ENCODE measurements at places on chromosomes 3 and 15.

GRCh38 chr3:65856907-65857306 is 181.8 kb downstream of the MAGI1 start:
- DNase-seq = no peak

GRCh38 chr3:123313889-123314288 is 112.1 kb downstream of the SEC22A start:
- no peak for DNase-seq

GRCh38 chr3:38627956-38628355 is 21.5 kb downstream of the SCN5A start:
- DNase-seq = no peak

GRCh38 chr3:184384342-184384741 is 4.5 kb downstream of the CHRD start:
- no peak for DNase-seq

DNA sequence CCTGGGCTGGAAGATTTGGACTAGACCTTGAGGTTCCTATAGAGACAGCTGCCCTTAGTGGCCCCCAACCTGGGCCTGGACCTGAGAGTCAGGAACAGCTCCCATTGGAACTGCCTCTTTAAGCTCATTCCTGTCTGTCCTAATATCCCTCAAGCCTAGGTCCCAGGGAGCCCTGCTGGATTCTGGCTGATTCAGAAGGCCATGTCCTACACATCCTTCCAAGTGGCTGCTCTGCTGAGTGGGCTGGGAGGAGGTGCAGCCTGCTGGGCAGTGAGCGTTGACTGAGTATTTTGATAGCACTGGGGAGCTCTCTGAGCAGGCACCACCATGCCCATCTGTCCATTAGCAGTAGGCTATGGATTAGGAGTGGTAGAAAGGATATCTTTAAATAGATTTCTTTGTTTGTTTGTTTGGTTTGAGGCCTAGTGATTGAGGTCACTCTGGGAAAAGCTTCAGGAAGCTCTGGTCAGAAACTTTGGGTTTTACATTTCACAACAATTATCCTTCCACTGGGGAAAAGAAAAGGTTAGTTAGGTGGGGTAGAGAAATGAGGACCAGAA is 54.6 kb upstream of the ATOSA start:
- no peak for DNase-seq

DNA sequence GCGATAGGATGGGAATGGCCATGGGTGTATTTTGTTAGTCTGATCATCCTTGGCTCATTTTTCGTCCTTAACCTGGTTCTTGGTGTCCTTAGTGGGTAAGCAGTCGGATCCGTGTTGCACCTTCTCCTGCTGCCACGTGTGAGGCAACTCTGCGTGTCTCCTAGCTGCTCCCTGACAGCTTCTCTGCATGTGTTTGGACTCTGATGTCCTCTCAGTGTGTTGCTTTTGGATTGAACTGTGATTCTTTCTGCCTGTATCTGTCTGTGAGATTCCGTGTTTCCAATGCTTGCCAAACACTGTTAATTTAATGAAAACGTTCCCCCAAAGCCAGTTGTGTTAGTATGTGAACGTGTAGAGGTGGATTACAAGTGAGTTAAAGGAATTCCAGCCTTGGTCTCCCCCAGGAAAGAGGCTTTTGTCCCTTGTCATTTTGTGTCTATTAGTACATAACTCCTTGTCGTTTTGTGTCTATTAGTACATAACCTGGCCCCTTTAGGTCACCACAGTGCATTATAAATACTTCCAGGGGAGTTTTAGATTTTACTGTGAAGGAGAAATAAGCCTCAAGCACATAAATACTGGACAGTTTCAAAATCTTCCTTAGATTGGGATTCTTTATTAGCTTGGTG is 172.4 kb downstream of the CHDH start:
- no peak for DNase-seq

- DNase-seq = no peak
These were observed 407.3 kb downstream of the TBL1XR1 start for GRCh38 chr3:176789947-176790346.

DNA sequence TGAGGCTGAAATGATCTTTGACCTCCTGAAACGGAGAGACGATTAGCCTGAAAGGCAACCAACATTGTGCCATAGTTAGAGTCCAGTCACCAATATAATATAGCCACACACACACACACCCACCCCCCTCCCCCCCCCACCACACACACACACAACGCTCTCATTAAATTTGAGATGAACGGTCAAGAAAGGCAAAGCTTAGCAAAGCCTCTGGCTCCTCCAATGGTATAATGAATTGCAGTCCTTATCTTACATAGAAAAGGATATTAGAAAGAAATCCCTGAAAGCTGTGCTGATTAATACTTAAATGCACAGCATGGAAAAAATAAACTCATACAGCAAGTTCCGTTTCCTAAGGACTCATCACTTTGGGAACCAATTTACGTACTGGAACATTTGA is 876 bp upstream of the ZNF385D start:
- no peak for DNase-seq

DNA sequence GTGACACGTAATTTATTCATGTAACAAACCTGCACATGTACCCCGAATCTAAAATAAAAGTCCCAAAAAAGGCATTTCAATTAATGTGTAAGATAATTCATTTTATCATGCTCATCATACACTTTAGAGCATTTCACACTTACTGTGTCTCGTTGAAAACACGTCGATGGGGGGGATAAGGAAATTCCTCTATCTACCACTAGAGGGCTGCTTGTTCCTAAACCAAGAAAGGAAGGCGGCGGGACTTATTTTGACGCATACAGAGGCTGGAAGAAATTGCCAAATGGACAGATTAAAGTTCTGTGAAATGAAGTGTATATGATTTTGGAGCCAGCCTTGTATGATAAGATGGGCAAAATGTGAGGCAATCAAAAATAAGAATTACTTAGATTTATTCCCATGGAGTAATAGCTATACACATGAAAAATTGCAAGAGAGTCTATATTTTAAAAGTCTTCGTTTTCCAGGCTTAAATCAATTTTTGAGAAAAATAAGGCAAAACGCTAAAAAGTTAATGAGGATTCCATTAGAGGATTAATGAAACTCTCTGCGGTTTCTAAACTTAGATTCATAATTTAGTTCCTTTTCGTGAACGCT is 346.8 kb downstream of the CNTN3 start:
- DNase-seq = peak; percentile 0

DNA sequence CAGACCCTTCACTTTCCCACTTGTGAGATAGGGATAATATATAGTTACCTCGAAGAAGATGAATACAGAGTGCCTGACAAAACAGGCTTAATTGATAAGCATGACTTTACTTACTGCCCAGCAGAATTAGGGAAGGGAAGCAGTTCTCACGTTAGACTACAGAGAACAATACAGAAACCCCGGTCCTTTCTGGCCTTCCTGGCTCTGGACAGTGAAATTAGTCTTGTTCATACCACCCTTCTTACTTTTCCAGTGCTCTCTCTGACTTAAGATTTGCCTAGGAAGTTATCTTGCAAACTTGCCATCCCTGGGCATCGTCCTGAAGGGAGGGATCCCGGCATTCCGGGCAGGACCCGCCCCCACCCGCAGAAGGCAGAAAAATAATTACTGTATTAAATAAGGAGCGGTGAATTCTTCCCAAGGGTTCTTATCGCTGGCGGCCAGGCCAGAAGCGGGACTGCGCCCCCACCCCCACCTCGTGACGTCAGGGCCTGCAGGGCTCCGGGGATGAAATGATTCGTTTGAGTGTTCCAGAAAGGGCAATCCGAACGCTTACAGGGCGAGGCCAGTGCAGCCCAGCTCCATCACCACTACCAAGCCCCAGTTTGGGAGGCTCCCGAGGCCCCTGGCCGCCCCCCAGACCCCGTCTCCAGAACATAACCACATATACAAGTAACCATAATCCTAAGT is 8.4 kb downstream of the SOX2 start:
- DNase-seq = no peak

GRCh38 chr3:140588558-140588957 is 89.3 kb upstream of the TRIM42 start:
- no peak for DNase-seq

GRCh38 chr3:5565026-5565425 is 377.5 kb downstream of the EDEM1 start:
- DNase-seq = no peak

GRCh38 chr3:181279239-181279565 is 289.7 kb upstream of the DNAJC19 start:
- DNase-seq = no peak

- no peak for DNase-seq
These were observed 977.6 kb downstream of the IGSF11 start for GRCh38 chr3:118057086-118057485.

- DNase-seq = no peak
These were observed 749.2 kb downstream of the NAALADL2 start for GRCh38 chr3:175608356-175608755.

GRCh38 chr3:175951047-175951694 is 1092.0 kb downstream of the NAALADL2 start:
- DNase-seq = no peak

DNA sequence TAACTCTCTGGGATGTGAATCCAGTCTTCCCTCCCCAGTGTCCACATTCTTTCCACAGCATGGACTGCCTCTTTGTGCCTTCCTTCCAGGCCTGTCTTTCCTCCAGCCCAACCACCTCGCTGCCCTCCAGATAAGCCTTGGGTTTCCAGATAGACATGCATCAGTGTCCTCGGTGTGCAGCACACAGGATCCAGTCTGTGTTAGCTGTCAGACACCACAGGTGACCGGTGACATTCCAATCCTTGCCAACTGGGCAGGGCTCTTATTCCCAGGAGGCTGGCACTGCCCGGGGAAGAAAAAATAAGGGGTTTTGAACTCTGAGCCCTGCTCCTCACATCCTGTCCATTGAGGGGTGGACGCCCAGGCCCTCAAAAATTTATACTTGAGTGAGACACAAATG is 6.0 kb upstream of the SLC6A1 start:
- no peak for DNase-seq
